ENCODE measurements at places on chromosomes 11 and 22. TPM values are rescaled to one million over a fixed set of nuclear protein-coding genes. Genes with fewer than 3 reads are reported as not detected.

Gene CYTH4
- total RNA-seq, result 89.5 TPM

DNA sequence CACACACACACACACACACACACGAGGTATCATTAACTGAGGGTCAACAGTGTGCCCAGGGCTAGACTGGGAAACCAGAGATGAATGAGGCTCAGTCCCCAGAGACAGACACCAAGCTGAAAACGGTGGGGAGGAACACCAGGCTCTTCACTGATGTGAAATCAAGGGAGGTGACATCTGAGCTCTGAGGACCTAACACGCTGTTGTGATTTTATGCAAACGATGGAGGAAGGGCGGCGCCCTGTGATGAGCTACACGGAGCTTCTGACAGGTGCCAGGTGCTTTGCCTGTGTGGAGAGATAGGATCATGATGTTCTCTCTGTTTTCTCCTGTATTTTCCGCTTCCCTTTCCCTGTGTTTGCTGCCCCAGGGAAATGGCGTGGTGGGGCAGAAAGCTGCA is 6.5 kb upstream of the CYB5R3 start:
- peaks cover 2% of the 10 kb centered on the region for H3K36me3 ChIP-seq
- H3K4me1 ChIP-seq, result peaks cover 3% of the 10 kb centered on the region
- H3K27ac ChIP-seq, result no peak overlapping the region
- H3K4me3 ChIP-seq, result peak overlapping the region; percentile 5

Gene SHISA8
- 1.6 TPM for total RNA-seq

DNA sequence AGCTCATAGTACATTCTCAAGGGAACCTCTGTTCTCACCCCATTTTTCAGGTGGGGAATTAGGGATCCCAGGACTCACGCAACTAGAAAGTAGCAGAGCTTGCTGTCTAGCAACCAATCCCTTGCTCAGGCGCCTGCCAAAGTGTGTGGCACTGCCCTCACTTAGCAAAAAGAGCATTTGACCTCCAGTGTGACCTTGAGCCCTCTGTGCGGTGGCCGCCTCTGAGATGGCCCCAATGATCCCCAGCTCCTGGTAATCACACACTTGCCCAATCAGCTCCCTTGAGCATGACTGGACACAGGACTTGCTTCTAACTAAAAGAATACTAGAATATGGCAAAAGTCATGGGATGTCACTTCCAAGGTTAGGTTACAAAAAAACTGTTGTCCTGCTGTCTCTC is 2.6 kb upstream of the LGALS2 start:
- peaks cover 12% of the 10 kb centered on the region for H3K4me1 ChIP-seq
- no peaks in the 10 kb centered on the region for H3K36me3 ChIP-seq
- H3K4me3 ChIP-seq, result no peak overlapping the region
- peaks cover 12% of the 10 kb centered on the region for H3K27me3 ChIP-seq
- no peak for DNase-seq

DNA sequence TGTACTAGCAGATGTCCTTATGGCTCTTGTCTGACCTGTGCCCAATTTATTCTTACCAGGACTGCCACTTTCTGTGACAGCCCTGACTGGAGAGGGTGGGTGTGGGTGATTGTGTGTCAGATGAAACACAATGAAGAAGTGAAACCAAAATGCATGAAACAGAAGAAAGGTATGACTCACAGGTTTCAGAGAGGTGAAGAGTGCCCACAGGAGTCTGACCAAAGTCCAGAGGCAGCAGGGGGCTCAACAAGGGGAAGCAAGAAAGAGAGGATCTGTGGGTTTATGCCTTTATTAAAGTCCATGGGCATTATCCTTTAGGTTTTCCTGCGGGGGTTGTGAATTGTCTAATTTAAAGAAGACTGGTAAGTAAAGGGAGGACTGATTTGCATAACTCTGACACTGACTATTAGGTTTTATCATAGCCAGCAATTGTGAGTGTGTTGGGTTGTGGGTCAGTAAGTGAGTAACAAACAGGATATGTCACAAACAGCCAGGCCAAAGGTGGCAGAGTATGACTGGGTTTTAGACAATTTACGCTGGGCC is 3.9 kb upstream of the OR4C6 start:
- H3K4me3 ChIP-seq, result no peak overlapping the region
- DNase-seq, result no peak

DNA sequence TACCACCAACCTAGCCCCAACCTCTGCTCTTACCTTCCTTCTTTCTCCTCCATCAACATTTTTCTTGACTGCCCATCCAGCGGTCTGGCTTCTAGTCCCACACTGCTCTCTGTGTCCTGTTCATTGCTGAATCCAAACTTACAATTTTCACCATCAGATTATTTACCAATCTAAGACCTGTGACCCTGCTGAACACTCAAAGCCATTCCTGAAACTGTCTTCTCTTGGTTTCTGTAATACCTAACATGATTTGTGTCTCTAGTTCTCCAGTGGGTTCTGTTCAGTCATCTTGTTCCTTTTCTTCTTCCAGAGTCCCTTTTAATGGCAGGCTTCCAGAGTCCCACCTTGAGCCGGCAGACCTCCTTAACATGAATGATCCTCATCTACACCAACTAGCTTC is 24.1 kb downstream of the RRAS2 start:
- no peak overlapping the region for H3K4me3 ChIP-seq
- no peak for DNase-seq
- H3K27ac ChIP-seq, result no peak overlapping the region
- no peaks in the 10 kb centered on the region for H3K4me1 ChIP-seq
- no peaks in the 10 kb centered on the region for H3K36me3 ChIP-seq

DNA sequence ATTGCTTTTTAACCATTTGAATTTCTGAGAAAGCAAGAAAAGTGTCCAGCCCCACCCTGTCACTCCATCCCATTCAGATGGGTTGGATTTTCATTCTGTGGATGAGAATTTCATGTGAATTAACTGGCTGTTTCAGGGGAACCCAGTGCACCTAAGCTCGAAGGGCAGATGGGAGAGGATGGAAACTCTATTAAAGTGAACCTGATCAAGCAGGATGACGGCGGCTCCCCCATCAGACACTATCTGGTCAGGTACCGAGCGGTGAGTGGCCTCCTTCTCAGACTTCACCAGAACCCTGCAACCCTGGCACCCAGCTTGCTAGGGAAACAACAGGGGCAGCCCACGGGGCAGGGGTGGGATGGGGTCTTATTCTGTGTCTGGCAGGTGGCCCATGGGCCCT is 58.6 kb upstream of the TTC12 start:
- peaks cover 19% of the 10 kb centered on the region for H3K27me3 ChIP-seq
- H3K27ac ChIP-seq, result no peak overlapping the region
- H3K4me3 ChIP-seq, result no peak overlapping the region
- DNase-seq, result no peak
- H3K36me3 ChIP-seq, result no peaks in the 10 kb centered on the region
- no peaks in the 10 kb centered on the region for H3K4me1 ChIP-seq

GRCh38 chr11:390175-390574 is 3.8 kb upstream of the PKP3 start:
- H3K27ac ChIP-seq, result peak overlapping the region; percentile 41
- no peaks in the 10 kb centered on the region for H3K36me3 ChIP-seq
- H3K4me1 ChIP-seq, result peaks cover 3% of the 10 kb centered on the region
- DNase-seq, result no peak

Gene PGAP2
- 19.3 TPM for total RNA-seq

GRCh38 chr11:93532281-93532789 is 10.9 kb downstream of the SMCO4 start:
- peak overlapping the region; percentile 93 for H3K27ac ChIP-seq
- no peak for DNase-seq

Gene RRAS2
- total RNA-seq, result 19.1 TPM

Gene CBLIF
- not detected for total RNA-seq

Gene C1QTNF5
- total RNA-seq, result not detected

DNA sequence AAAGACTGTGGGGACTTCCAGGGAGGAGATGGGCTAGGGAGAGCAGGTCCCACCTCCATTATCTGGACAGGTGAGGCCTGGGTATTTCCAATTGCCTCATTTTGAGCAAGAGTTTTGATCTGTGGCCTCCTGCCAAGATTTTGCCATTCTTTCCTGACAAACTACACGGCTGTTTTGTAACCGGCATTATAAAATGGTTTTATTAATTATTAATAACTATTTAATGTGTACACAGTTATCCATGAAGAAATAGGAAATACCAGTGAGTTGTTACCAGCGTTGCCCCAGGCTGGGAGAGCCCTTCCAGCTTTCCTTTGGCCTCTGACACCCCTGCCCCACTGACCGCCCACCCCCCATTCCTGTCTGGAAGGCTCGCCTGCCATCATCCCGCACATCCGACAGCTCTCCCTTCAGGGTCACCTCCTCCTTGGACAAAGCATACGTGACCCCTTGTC is 14.9 kb upstream of the SEC14L3 start:
- no peaks in the 10 kb centered on the region for H3K4me1 ChIP-seq
- H3K27me3 ChIP-seq, result peaks cover 20% of the 10 kb centered on the region
- no peak for DNase-seq
- no peak overlapping the region for H3K27ac ChIP-seq
- no peak overlapping the region for H3K4me3 ChIP-seq

GRCh38 chr11:66341502-66342126 is 3.3 kb downstream of the BRMS1 start:
- H3K36me3 ChIP-seq, result peaks cover 8% of the 10 kb centered on the region
- H3K27ac ChIP-seq, result peak overlapping the region; percentile 32
- H3K4me1 ChIP-seq, result peaks cover 33% of the 10 kb centered on the region
- no peak for DNase-seq
- H3K4me3 ChIP-seq, result peak overlapping the region; percentile 41
- H3K27me3 ChIP-seq, result no peaks in the 10 kb centered on the region

Gene FAM180B
- 0.23 TPM for total RNA-seq

- no peak for DNase-seq
- H3K4me3 ChIP-seq, result peak overlapping the region; percentile 72
- peaks cover 19% of the 10 kb centered on the region for H3K4me1 ChIP-seq
- peak overlapping the region; percentile 74 for H3K27ac ChIP-seq
These were observed 145.5 kb downstream of the RBFOX2 start for GRCh38 chr22:35883031-35883620.

Data from T-helper 17 cell (primary cell).